ENCODE measurements at places on chromosomes 2 and 18.

DNA sequence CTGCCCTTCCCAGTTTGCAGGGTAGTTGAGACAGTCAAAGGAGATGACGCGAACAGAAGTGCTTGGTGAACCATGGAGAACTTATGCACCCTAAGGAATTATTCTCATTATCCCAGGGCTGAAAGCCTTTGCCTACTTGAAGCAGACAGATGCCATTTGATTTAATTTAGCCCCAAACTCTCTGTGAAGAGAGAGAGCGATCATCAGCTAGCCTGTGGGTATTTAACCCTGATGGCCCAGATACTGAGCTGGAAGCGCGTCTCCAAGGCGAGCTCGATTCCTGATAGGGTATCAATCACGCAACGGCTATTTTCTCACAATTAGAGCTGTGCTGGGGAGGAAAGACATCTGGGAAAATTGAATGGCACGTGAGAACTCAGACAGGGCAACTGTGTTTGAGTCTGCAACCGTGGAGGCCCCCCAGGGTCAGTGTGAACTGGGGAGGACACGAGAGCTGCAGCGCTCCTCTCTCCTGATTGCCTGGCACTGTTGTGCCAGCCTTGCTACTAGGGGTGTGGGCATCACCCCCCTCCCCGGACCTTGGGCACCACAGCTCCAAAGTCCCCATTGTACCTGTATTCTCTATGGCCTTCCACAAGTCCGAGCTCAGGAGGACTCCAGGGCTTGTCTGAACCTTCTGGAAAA is 73.2 kb downstream of the CAPN13 start:
- no peak for DNase-seq

DNA sequence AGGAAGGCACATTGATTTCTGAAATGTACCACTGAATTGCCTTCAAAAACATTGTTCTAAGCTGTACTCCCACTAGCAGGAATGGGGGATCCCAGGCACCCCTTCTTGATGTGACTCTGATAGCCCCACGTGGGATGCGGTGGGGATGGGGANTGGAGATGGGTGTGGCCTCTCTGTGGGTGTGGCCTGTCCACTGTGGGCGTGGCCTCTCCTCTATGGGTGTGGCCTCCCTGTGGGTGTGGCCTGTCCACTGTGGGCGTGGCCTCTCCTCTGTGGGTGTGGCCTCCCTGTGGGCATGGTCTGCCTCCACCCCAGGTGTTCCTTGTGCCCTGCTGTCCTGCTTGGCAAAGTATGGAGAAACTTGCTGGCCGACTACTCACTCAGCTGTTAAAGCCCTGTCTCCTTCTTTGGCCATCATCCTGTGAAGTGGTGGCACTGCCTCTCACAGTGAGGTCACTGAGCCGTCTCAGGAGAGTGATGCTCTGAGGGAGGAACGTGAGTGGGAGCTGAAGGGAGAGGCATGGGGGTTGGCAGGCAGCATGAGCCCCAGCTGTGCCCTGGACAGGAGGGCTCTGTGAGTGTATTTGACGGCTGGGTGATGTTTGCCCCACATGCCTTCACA is 6.7 kb upstream of the PARD6G start:
- DNase-seq = no peak

DNA sequence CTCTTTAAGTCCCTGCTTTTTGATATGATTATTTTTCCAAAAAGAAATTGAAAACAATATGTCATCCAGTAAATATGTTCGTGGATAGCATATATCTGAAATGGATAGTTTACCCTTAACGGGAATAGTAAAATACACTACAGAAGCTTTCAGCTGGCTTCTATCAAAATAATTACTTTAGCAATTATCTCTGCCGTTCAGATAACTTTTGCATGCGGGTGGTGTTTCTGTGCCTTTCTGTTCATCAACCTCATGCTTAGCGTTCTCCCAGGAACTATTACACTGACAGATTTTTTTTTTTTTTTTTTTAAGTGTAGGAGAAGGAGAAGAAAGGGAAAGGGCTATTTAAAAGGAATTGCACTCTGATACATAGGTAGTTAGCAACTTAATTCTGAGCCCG is 53.6 kb downstream of the TSHZ1 start:
- no peak for DNase-seq

GRCh38 chr2:131035826-131036231 is 57.4 kb downstream of the FAM168B start:
- no peak for DNase-seq

DNA sequence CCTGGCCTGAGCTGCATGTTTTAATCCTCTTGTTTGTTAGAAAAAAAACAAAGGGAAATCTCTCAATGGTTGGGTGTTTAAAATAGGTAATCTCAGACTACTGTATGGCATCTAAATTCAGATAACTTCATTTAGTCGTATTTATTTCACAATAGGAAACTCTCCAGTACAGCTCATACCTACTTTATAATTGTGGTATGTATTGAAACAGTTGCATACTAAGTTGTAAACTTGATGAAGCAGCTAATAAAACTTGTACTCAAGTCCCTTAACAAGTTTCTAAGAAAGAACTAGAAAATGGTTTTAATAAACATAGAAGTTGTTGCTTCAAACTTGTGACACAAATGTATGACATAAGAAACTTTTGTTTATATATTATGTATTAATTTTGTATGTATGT is 334.5 kb downstream of the PTPRM start:
- no peak for DNase-seq

DNA sequence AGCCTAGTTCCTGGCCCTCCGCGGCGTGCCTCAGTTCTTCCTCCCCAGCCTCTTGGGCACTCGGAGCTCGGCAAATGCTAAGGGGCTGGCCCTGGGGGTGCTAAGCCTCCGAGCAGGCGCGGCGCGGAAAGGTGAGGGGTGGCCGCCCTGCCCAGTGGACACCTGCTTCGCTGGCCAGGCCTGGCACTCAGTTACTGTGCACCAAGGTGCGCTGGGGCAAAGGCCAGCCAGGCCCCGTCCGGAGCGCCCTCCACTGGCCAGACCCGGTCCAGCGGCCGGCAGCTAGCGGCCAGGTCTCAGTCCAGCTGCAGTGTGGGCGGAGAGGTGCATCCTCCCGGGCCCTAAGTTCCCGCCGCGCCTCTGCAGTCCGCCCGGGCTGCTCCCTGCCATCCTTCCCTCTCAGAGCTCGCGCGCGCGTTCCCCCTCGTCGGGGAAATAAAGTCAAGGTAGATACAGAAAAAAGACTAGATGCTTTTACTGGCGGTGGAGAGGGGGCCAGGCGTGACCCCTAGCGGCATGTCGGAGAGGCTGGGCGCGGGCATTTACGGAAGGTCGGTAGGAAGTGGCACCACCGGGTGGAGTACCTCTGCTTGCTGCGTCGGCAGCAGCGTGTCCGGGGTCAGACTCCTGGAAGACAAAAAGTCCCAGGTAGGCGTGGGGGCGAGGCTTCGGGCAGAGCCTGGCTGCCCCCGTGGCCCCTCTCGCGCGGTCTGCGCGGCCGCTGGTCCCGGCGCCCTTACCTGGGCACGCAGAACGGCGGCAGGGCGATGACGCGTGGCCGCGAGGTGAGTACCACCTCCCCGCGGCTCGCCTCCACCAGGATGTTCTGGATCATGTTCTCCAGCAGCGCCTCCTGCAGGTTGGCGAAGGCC is 9.4 kb upstream of the CRYBA2 start:
- DNase-seq = no peak

GRCh38 chr2:173544641-173545363 is 190.1 kb downstream of the CDCA7 start:
- no peak for DNase-seq

DNA sequence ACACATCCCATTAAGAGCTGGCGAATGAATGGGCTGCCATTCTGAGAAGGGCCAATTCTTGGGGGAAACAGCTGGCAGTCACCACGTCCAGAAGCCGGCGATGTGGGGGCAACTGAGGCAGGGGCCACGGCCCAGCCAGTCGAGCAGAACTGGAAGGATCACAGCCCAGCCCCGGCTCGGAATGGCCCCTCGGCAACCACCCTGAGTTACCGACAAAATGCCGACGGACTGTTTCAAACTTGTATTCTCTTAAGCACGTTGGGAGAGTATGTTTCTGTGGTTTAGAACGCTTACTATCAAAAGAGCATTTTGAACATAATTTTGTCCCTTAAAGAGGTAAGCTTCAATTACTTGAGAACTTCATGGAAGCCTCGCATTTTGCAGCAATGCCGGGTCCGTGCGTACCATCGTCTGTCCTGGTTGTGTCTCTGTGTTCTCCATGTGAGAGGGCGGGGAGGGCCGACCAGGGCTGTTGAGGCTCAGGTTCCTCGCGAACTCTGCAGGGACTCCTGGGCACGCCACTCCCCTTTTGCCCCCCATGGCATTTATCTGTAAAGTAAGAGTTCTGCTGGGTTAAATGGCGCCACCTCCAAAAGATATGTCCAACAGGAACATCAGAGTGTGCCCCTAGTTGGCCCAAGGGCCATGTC is 155.9 kb downstream of the TWIST2 start:
- no peak for DNase-seq

GRCh38 chr2:98191883-98192282 is 104.9 kb downstream of the VWA3B start:
- no peak for DNase-seq

DNA sequence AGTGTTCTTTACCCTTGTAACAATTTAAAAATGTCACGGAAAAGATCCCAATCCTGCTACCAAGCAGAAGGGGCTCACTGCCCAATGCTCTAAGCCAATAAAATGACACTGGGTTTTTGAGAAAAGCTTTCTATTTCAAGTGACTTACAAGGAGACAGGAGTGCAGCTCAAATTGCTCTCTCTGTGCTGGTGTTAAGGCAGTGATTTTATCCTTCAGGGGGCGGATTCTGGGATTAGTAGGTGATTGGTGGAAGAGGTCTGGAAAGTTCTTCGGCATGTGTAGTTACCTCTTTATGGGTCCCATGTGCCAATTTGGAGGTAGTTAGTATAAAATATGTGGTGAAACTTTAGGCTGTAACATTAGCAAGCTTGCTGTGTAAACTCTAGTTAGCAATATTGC is 27.4 kb upstream of the MCM6 start:
- no peak for DNase-seq

DNA sequence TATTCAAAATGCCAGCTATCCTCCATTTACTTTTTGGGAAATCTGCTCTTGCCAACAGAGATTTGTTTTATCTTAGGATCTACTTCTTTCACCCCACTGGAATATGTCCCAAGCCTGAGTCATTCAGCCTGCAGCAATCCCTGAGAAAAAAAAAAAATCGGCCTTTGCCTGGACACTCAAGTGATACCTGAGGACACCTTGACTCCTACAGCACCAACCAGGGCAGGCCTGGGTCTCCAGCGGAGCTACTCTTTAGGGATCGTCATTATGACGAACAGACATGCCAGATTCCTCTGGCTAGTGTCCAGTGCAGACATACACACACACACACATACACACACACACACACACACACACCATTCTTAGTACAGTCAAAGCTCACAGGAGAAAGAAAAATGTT is 2.2 kb upstream of the UGT1A6 start:
- DNase-seq = no peak

- DNase-seq = no peak
Measured at GRCh38 chr18:1232867-1233266, 328.2 kb downstream of the ADCYAP1 start.

DNA sequence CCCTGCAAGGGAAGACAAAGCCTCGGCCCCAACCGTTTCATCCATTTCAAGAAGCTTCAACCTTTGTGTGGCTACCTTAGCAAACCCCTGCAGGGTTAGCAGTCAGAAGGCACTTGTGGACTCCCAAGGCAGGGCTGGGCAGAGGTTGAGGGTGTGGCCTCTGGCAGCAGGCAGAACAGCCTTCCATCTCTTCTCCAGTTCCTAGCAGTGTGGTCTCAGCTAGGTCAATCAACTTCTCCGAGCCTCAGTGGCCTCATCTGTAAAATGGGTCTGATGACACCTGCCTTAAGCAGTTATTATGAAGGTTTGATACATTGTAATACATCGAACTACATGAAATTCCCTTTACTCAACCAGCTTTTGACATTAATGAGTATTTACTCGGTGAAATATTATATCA is 6.8 kb upstream of the PRSS56 start:
- DNase-seq = no peak

GRCh38 chr2:919672-920071 is 31.0 kb upstream of the SNTG2 start:
- no peak for DNase-seq

- no peak for DNase-seq
Measured at GRCh38 chr18:55552526-55553189, 35.3 kb downstream of the TCF4 start.

DNA sequence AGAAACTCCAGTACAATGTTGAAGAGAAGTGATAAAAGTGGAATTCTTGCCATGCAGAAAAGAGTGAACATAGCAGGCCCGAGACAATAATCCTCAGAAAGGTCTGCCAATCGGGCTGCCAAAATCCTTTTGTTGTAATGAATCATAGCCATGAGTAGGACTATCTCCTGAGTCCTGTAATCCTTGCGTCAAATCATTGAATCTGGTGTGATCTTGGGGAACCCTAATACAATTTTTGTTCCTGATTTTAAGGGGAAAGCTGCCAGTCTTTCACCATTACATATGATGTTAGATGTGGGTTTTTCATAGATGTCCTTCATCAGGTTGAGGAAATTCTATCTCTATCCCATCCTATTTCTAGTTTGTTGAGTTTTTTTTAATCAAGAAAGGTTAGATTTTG is 2.2 kb downstream of the TPGS2 start:
- no peak for DNase-seq

DNA sequence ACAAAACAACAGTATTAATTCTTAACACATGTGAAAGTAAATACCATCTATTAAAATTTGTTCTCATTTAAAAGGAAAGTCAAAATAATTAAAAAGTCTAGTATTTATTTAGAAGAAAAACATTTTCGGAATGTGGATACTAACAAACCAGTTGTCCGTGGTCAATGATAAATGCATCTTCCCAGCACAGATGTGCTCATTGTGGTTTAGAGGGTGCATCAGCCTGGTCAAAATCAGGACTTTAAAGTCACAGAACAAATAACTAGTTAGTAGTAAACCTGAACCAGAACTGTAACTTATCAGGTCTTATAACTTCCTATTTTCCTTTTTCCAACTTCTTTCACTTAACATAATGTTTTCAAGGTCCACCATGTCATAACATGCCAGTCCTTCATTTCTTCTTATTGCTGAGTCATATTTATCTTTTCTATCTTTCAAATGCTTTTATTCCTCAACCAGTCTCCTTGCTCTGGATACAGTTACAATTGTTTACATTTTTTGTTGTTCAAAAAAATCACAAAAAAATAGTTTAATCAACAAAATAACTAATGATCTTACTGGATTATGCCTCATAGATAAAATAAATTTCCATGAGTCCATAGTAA is 55.8 kb downstream of the ID2 start:
- DNase-seq = no peak

DNA sequence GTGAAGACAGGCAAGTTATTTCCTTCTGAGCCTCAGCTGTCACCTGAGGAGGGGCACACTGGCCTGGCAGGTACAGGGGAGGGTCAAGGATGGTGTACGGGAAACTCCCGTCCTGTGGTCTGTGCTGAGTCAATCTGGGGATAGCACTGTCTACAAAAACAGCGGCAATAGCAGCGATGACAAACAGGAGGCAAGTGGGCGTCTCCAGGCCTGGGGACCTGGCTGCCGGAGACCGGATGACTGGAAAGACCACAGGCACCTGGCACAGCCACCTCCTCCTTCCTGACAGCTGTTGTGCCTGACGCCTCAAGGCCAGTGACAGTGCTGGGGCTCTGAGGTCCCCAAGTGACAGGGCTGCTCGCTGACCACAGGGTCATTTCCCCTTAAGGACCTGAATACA is 202.1 kb upstream of the HS6ST1 start:
- no peak for DNase-seq

- DNase-seq = no peak
Measured at GRCh38 chr18:27956001-27956640, 220.8 kb downstream of the CDH2 start.

GRCh38 chr2:145286716-145287275 is 766.9 kb upstream of the ZEB2 start:
- no peak for DNase-seq
